ENCODE measurements at places on chromosomes 13 and 19.
A peak's percentile ranks its signal among the peaks of the same experiment; 100 is the strongest.

GRCh38 chr19:495402-496111 is 729 bp upstream of the MADCAM1 start:
- no peak for DNase-seq

DNA sequence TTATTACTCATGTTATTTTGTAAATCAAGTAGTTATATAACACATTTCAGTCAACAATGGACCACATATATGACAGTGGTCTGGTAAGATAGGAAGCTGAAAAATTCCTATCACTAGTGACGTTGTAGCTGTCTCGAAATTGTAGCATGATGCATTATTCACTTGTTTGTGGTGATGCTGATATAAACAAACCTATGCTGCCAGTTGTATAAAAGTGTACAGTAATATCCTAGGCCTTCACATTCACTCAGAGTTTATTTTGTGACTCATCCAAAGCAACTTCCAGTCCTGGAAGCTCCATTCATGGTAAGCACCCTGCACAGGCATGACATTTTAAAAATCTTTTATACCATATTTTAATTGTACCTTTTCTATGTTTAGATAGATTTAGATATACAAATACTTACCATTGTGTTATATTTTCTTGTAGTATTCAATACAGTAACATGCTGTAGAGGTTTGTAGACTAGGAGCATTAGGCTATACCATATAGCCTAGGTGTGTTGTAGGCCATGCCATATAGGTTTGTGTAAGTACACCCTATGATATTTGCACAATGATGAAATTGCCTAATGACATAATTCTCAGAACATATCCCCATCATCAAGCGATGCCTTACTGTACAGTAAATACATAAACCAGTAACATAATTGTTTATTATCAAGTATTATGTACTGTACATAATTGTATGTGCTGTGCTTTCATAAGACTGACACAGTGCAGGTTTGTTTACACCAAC is 49.3 kb downstream of the IFT88 start:
- DNase-seq = no peak

DNA sequence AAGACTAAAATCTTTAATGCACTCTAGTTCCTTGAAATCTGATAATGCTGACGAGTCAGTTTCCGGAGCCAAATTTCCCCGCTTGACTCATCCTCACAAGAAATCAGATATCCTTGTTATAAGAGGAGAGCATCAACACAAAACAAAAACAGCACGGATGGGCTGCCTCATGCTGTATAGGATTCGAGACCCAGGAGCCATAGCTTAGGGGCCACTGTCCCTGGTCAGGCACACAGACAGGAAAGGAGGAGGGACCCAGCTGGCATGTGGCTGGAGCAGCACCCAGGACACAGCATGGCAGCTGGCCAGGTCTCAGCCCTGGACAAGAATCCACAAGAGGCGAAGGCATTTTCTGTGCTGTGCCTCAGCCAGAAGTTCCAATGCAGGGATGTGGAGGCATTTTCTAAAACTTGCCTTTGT is 110.2 kb upstream of the SPATA13 start:
- no peak for DNase-seq

GRCh38 chr19:39052846-39053245 is 20.5 kb upstream of the FBXO27 start:
- no peak for DNase-seq

- DNase-seq = no peak
Observed at GRCh38 chr13:50509771-50510441, 333.6 kb downstream of the DLEU7 start.

- DNase-seq = no peak
Observed at GRCh38 chr19:23882493-23882892, 32.2 kb upstream of the ZNF726 start.

GRCh38 chr13:47168066-47168465 is 271.2 kb upstream of the HTR2A start:
- no peak for DNase-seq

GRCh38 chr19:45881909-45882528 is 3.9 kb downstream of the IRF2BP1 start:
- DNase-seq = peak; percentile 17

GRCh38 chr13:25733001-25733491 is 318.8 kb downstream of the SHISA2 start:
- no peak for DNase-seq

- DNase-seq = no peak
Observed at GRCh38 chr13:85132986-85133385, 666.2 kb downstream of the SLITRK6 start.

DNA sequence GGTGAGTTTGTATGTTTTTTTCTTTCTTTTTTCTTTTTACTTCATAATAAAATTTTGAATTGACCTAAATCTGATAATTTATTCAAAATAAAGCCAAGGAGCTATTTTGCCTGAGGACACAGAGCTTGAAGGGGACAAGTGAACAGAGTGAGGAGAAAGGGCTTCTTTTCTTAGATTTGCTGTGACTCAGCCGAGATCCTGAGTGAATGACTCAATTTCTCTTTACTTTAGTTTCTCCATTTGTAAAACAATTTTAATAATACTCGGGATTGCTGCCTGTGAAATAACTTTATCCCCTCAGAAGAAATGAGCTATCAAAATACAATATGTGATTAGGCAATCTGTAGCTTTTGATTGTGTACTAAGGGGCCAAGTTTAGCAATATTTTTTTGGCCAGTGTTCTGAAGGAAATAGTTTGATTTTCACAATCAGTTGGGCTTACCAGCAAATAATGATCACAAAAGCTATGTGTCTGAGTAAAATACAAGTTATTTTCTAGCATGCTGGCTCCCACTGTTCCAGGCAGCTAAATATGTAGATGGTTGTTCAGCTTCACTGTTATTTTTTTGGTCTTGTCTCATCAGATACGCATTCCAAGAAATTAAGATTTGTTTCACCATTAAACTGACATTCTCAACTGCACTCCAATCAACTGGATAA is 437.5 kb downstream of the FGF9 start:
- no peak for DNase-seq
